Spleen (tissue), 13 donors: ENCODE measurements at places on chromosomes 6 and 20. TPM values are rescaled to one million over a fixed set of nuclear protein-coding genes. Genes with fewer than 3 reads are reported as not detected.
A peak's percentile ranks its signal among the peaks of the same experiment; 100 is the strongest.

PGC gene
- 0.74 TPM for polyA plus RNA-seq

VSTM2L gene
- 13.5 TPM for polyA plus RNA-seq

MATN4 gene
- polyA plus RNA-seq: 0.19 TPM

KCNB1 gene
- 0.06 TPM for polyA plus RNA-seq

TBXT gene
- polyA plus RNA-seq: 0.08 TPM

CENPW gene
- 8.6 TPM for polyA plus RNA-seq

DNA sequence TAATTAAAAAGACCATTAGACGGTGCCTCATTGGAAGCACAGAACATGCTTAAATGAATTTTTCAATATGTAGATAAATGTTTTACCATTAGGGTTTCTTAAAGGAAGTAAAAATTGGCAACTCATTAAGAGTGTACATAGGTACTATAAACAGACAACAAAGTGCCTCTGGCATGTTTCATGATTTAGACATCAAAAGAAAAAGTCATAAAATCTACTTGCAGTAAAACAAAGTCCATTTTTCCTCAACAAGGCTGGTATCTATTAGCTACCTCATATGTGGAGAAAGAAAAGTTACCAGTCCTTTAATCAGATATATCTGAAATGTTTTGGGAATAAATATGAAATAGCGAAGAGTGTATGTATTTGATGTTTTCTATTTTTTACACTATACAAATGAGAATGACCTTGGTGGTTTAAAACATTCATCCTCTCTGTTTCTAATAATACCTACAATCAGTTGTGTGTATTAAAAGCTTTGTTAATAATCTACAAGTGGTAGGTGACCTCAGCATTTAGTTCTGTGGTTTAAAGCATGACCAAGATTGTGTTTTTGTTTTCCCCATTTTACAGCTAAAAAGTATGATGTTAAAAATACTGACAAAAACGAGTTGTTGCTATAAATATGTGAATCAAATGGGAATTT is 87.5 kb downstream of the HDGFL1 start:
- H3K36me3 ChIP-seq: no peaks in the 10 kb centered on the region
- H3K4me1 ChIP-seq: no peaks in the 10 kb centered on the region
- no peak for DNase-seq
- H3K27me3 ChIP-seq: no peaks in the 10 kb centered on the region

DNA sequence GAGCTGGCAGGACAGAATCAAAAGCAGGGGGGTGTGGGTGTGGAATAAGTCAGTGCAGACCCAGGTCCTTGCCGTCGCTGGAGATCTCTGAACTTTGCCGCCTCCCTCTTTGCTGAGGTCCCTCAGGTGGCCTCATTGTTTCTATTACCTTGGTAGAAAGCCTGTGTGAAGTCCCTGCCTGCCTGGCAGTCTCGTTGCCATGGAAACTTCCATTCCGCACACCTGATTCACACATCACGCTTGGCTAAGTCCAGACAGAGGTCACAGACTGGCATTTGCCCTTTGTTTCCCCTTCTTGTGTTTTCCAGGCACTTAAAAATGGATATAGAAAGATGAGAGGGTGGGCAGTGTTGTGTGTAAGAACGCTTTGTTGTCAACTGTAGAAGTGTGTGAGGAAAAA is 260.6 kb downstream of the PRL start:
- DNase-seq: no peak
- no peaks in the 10 kb centered on the region for H3K36me3 ChIP-seq
- no peak overlapping the region for H3K27ac ChIP-seq
- no peaks in the 10 kb centered on the region for H3K27me3 ChIP-seq

- H3K4me3 ChIP-seq: no peak overlapping the region
- DNase-seq: peak; percentile 22
- H3K36me3 ChIP-seq: no peaks in the 10 kb centered on the region
- H3K4me1 ChIP-seq: no peaks in the 10 kb centered on the region
- H3K27me3 ChIP-seq: peaks cover 16% of the 10 kb centered on the region
- no peak overlapping the region for H3K27ac ChIP-seq
These were observed 14.7 kb downstream of the ANKRD60 start for GRCh38 chr20:58213716-58214115.

DNA sequence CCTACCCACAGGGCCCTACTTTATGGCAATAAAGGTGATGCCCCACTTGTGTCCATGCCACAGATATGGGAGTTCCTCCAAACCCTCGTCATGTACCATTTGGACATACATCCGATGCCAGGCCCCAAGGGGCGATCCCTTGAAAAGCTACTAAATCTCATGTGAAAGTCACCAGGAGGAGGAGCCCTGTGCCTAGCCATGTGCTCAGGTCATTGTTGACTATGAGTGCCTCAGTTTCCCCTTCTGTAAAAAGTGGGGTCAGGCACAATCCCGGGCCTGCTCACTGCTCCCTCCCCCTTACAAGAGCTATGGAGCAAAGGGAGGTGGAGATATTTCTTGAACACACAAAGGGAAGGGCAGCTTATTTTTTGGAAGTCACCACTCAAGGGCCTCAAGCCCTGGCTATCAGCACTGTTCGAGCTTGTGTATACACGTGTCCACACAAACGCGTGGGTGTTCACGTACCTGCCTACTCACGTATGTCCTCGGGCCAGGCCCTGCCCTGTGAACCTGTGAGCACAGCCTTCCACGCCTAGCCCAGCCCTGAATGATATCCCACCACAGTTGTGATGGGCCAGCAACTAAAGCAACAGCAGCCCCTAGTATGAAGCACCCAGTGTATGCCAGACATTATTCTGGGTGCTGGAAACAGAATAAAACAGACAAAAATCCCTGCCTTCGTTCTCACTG is 1.9 kb downstream of the ACTL10 start:
- peak overlapping the region; percentile 92 for H3K27ac ChIP-seq
- H3K27me3 ChIP-seq: no peaks in the 10 kb centered on the region
- H3K4me3 ChIP-seq: no peak overlapping the region
- H3K4me1 ChIP-seq: peaks cover 71% of the 10 kb centered on the region
- H3K36me3 ChIP-seq: no peaks in the 10 kb centered on the region
- no peak for DNase-seq

- no peak overlapping the region for H3K4me3 ChIP-seq
- no peaks in the 10 kb centered on the region for H3K36me3 ChIP-seq
- no peak for DNase-seq
- H3K4me1 ChIP-seq: no peaks in the 10 kb centered on the region
- no peaks in the 10 kb centered on the region for H3K27me3 ChIP-seq
- H3K27ac ChIP-seq: no peak overlapping the region
These were observed 434.4 kb downstream of the HAO1 start for GRCh38 chr20:7505835-7506221.

DNA sequence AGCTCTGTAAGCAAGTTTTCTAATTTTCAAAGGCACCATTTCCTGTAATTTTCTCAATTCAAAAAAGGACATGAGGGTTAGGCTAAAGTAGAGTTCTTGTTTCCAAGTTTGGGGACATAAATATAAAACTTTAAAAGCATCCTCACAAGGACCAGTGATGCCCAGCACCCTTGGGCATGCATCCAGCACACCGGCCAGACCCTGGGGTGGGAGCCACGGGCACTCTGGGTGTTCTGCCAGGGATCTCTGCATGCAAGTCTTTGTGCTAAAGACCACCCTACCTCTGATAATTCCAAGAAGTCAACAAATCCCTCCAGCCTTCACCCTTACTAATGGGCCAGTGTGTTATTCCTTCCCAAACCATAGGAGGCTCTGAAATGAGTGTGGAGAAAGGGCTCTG is 46.5 kb downstream of the PLCG1 start:
- H3K27ac ChIP-seq: no peak overlapping the region
- no peak for DNase-seq
- H3K27me3 ChIP-seq: no peaks in the 10 kb centered on the region
- H3K4me1 ChIP-seq: no peaks in the 10 kb centered on the region
- no peak overlapping the region for H3K4me3 ChIP-seq

GRCh38 chr6:116971959-116972358 is 94.9 kb downstream of the RFX6 start:
- H3K4me1 ChIP-seq: no peaks in the 10 kb centered on the region
- no peak for DNase-seq
- H3K27ac ChIP-seq: no peak overlapping the region
- H3K4me3 ChIP-seq: no peak overlapping the region
- H3K36me3 ChIP-seq: no peaks in the 10 kb centered on the region

- H3K27me3 ChIP-seq: no peaks in the 10 kb centered on the region
- no peak for DNase-seq
- H3K27ac ChIP-seq: no peak overlapping the region
- no peaks in the 10 kb centered on the region for H3K4me1 ChIP-seq
- no peaks in the 10 kb centered on the region for H3K36me3 ChIP-seq
These were observed 6.0 kb downstream of the PDYN start for GRCh38 chr20:1987826-1988225.

DNA sequence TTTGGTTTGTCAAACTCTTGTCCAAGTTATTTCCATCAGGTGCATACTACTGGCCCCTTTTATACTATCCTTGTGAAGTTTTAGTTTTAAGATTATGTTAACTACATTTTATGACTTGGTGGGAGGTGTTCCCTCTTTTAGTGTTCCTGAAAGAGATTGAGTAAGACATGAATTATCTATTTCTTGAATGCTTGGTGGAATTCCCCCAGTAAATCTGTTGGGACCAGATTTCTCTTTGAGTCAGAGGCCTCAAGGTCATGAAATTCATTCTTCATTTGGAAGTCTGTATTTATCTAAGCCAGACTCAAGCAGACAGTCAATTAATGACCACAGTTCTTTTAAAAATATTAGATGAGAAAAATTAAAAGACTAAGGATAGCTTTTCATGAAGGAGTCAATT is 81.3 kb downstream of the MOXD1 start:
- no peaks in the 10 kb centered on the region for H3K4me1 ChIP-seq
- no peak overlapping the region for H3K27ac ChIP-seq
- no peaks in the 10 kb centered on the region for H3K36me3 ChIP-seq
- no peak overlapping the region for H3K4me3 ChIP-seq

GRCh38 chr6:139841794-139842215 is 467.4 kb upstream of the CITED2 start:
- no peaks in the 10 kb centered on the region for H3K36me3 ChIP-seq
- H3K27me3 ChIP-seq: no peaks in the 10 kb centered on the region
- peaks cover 6% of the 10 kb centered on the region for H3K4me1 ChIP-seq
- no peak overlapping the region for H3K27ac ChIP-seq

- H3K36me3 ChIP-seq: peaks cover 12% of the 10 kb centered on the region
- H3K4me3 ChIP-seq: no peak overlapping the region
- no peak for DNase-seq
- H3K27me3 ChIP-seq: no peaks in the 10 kb centered on the region
- H3K27ac ChIP-seq: no peak overlapping the region
These were observed 35.7 kb downstream of the IGF2R start for GRCh38 chr6:160004419-160005175.

- H3K27ac ChIP-seq: no peak overlapping the region
- peaks cover 13% of the 10 kb centered on the region for H3K4me1 ChIP-seq
- H3K4me3 ChIP-seq: no peak overlapping the region
- no peaks in the 10 kb centered on the region for H3K36me3 ChIP-seq
- H3K27me3 ChIP-seq: no peaks in the 10 kb centered on the region
These were observed 3.9 kb upstream of the EDEM2 start for GRCh38 chr20:35150846-35151579.

DNA sequence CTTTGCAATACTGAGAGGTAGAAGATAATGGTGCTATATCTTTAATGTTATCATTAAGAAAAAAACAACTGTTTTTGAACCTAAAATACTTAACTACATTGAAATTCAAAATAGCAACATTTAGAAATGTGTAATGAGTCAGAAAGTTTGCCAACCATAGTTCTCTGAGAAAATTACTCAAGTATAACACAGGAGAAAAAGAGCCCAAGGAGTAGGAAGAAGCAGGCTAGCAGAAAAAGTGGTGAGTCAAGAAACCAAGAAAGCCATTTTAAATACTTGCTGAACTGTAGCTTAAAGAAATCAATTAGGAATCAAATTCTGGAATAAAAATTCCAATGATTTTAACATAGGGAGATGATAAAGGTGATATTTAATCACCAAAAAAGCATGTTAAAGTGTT is 181.0 kb upstream of the RSPO3 start:
- no peaks in the 10 kb centered on the region for H3K27me3 ChIP-seq
- H3K27ac ChIP-seq: no peak overlapping the region
- H3K4me1 ChIP-seq: no peaks in the 10 kb centered on the region
- no peak for DNase-seq
- H3K4me3 ChIP-seq: no peak overlapping the region
- no peaks in the 10 kb centered on the region for H3K36me3 ChIP-seq

- no peaks in the 10 kb centered on the region for H3K27me3 ChIP-seq
- H3K36me3 ChIP-seq: no peaks in the 10 kb centered on the region
- H3K4me1 ChIP-seq: no peaks in the 10 kb centered on the region
- H3K27ac ChIP-seq: no peak overlapping the region
These were observed 43.7 kb upstream of the GABRR1 start for GRCh38 chr6:89260832-89261231.

DNA sequence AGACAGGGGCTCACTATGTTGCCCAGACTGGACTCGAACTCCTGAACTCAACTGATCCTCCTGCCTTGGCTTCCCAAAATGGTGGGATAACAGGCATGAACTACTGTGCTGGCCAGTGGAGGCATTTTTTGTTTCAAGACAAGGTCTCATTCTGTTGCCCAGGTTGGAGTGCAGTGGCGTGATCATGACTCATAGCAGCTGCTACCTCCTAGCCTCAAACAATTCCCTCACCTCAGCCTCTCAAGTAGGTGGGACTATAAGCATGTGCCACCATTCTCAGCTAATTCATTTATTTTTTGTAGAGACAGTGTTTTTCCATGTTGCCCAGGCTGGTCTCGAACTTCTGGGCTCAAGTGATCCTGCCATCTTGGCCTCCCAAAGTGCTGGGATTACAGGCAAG is 17.2 kb downstream of the ENPP3 start:
- no peaks in the 10 kb centered on the region for H3K4me1 ChIP-seq
- no peaks in the 10 kb centered on the region for H3K27me3 ChIP-seq
- no peaks in the 10 kb centered on the region for H3K36me3 ChIP-seq
- no peak overlapping the region for H3K27ac ChIP-seq
- no peak overlapping the region for H3K4me3 ChIP-seq
- DNase-seq: no peak

- H3K4me3 ChIP-seq: peak within 1 kb of the TSS; percentile 98
- H3K36me3 ChIP-seq: peaks cover 32% of the 10 kb centered on the region
- H3K27ac ChIP-seq: peak within 1 kb of the TSS; percentile 78
- peak; percentile 97 for DNase-seq
These were observed at the start of gene RAB22A for GRCh38 chr20:58309591-58310290. TSS of gene RAB22A (plus strand) at chr20:58309715. CDS start at chr20:58309977, 262 bp downstream.

- H3K27me3 ChIP-seq: no peaks in the 10 kb centered on the region
- H3K27ac ChIP-seq: no peak overlapping the region
- H3K4me3 ChIP-seq: peak overlapping the region; percentile 69
- no peak for DNase-seq
- H3K4me1 ChIP-seq: peaks cover 54% of the 10 kb centered on the region
These were observed 1.1 kb downstream of the HSF2 start for GRCh38 chr6:122400462-122401089.
